ENCODE measurements at places on chromosomes 12 and 14.
A peak's percentile ranks its signal among the peaks of the same experiment; 100 is the strongest.

- DNase-seq = no peak
These were observed 2.1 kb downstream of the ATP2B1 start for GRCh38 chr12:89706551-89706950.

- no peak for DNase-seq
These were observed 73.2 kb downstream of the TTC6 start for GRCh38 chr14:37668646-37669045.

DNA sequence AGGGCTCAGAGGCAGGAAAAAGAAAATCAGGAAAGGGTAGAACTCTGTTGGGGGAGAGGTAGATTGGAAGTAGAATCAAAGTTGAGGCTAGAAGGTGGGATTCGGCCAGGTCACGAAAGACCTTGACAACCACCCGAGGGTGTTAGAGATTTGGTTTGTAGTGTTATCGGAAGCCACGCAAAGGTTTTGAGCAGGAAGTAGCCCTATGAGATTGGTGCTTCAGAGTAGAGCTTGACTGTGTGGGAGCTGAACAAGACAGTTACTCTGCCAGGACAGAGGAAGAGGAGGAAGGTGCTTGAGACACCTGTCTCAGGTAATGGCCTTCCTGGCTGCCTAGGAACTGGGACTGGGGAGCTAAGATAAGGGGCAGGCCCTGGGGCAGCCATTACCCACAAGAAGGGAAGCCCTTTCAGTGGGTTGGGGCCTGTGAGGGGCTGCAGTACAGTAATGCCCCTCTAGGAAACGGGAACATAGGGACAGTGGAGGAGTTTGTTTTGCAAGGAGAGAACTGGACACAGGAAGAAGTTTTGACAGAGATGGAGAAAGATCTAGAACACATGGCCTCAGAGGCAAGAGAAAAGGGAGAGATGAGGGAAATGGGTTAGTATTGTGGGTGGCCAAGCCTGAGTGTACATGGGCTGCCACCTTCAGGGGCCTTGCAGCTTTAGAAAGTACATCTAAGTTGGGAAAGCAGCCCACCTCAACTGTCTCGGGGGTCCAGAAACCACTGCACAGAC is 73.5 kb downstream of the RIN3 start:
- DNase-seq = no peak

DNA sequence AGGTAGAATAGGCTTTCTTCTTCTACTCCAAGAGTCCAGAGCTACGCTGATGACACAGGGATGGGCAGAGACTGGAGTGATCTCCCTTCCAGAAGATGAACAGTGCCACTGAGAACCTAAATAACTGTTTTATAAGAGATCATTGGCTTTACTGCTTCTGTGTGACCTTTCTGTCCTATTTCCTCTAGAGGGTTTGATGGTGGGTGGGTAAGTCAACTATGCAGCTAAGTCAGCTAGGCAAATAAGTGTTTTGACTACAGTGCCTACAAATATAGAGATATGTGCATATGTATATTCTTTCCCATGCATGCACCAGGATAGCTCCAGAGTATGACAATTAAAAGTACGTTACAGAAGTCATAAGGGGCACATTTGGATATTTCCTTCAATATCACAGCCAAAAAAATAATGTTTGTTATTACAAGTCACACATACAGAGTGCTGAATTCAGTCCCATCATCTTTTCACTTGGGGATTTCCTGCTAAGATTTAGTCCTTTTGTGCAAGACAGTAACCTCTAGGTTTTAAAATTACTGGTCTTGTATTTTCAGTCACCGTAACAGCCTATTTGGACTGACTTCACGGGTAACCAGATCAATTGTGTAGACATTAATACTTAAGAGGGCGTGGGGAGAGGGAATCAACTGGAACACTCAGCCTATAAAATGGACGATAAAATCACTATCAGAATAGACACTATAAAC is 412.6 kb upstream of the SOX5 start:
- DNase-seq = no peak

- no peak for DNase-seq
These were observed 335.4 kb downstream of the LRIG3 start for GRCh38 chr12:58584880-58585279.

DNA sequence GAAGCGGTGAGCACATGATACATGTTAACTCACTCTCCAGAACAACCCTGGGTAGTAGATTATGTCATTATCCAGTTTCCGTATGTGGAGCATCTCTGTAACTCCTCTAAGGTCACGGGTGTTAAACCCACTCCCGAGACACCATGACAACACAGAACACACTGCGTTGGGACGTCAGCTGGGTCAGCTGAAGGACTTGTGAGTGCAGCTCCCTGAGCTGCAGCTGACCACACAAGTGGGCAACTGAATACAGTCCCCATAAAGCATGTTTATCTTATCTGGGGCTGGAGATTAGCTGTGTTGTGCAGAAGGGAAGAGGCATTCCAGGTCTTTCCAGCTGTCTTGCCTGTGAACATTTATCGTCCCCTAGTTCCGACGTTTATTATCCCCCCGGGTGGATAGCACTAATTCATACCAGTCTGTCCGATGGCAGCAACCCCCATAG is 211.5 kb downstream of the CHST11 start:
- no peak for DNase-seq

DNA sequence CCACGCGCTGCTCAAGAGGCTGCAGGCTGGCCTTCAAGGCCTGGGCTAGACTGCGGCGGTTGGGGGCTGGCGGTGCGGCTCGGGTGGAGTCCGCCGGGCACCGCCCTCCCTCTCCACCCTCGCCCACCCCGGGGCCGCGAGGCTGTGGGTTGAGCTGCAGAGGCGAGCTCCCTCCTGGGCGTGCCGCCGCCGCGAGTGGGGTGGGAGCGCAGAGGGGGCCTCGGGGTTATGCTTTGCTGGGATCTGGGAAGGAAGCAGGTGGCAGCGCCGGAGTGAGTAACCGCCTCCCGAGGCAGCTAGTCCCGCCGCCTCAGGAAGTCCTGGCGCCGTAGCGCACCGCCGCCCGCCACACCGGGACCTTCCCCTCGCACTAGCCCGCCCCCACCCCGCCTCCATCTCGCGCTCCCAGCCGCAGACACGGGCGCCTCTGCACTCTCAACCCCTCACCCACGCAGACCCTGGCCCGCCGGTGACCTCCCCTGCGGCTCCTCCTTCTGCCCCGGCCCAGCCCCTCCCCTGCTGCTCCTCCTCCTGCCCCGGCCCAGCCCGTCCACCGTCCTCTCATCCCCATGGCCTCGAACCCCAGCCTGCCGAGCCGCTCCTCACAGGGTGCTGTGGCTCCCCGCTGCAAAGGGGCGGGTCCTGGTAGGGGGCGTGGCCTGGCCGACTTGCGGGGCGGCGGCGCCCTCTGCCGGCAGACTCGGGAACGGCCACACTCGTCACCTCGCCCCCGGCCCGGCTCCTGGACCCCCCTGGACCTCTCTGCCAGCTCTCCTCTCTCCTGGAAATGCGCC is 16.6 kb downstream of the TAMALIN start:
- DNase-seq = peak; percentile 87

- DNase-seq = no peak
These were observed 138.9 kb downstream of the PIK3C2G start for GRCh38 chr12:18400186-18400585.

GRCh38 chr14:35829449-35829848 is 3.3 kb downstream of the BRMS1L start:
- DNase-seq = no peak

- DNase-seq = no peak
These were observed 11.4 kb downstream of the INF2 start for GRCh38 chr14:104700747-104701217.

DNA sequence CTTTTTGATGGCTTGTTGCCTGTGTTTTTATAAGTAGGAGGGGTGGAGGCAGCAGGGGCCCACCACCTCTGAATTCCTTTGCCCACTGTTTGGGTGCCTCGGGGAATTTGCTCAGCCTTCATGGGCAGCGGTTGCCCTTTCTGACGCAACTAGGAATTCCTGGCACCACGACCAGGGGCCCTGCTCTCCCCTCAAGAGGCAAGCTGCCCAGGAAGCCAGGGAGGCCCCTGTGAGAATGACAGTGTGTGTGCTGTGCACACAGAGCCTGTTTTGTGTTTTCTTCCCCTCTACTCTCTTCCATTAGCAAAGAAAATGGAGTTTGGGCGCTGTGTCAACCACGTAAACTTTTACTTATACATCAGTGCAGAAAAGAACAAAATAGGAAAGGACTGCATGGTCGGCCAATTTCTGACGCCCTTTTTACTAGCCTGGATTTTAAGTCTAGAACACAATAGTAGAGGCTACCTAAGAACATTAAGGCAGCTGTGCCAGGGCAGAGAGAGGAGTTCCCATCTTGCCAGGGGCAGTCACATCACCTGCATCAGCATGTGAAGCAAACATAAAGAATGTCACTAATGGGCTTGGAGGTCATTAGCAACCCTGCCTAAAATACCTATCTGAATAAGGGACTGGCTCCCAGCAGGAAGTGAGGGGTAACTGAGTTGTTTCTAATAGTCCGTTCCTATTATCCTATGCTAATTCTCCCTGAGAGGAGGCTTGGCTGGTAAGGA is 17.9 kb upstream of the PTGR2 start:
- no peak for DNase-seq

DNA sequence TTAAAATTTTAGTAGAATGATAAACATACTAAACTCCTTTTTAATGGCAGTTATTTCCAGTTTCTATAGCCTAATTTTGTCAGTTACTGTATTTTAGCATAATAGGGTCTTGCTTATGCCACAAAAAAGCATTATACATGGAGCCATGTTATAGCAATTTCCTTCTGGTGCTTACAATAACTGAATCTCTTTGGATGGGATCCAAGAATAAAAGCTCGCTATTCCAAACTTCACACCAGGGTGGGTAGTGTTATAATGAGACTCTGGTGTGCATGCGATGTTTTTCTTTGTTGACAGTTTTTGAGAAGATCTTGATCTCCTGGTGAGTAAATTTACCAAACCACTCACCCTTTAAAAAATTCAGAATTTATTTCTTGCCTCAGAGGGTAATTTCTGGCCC is 90.4 kb upstream of the CCDC91 start:
- DNase-seq = no peak

DNA sequence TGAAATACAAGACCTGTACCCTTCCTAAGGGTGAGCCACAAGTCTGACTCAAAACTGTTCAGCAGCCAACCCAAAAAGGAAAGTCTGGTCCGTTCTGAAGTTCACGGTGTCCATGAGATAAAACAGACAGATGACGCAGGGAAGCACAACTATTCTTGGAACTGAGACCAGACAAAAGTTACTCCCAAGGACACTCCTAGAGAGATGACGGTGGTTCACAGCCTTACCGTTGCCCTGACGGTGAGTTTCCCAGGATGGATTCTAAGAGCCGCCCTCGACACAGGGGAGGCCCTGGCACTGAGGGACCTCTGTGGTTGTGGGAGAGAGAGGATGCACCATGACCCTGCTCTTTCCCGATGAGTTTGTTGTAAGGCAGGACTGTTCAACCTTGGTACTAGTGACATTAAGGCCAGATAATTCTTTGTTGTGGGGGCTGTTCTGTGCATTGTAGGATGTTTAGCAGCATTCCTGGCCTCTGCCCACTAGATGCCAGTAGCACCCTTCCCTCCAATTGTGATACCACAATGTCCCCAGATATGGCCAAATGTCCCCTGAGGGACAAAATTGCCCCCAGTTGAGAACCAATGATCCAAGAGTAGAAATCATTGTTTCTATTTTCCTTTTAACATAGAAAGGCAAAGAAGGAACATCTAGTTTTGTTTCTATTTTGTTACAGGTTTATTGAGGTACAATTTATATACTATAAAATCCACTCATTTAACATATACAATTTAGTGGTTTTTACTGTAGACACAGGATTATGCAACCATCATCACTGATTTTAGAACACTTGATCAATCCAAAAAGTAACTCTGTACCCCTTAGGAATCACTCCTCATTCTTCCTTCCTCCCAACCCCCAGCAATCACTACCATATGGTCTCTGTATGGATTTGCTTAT is 23.0 kb downstream of the OR10P1 start:
- peak; percentile 63 for DNase-seq

DNA sequence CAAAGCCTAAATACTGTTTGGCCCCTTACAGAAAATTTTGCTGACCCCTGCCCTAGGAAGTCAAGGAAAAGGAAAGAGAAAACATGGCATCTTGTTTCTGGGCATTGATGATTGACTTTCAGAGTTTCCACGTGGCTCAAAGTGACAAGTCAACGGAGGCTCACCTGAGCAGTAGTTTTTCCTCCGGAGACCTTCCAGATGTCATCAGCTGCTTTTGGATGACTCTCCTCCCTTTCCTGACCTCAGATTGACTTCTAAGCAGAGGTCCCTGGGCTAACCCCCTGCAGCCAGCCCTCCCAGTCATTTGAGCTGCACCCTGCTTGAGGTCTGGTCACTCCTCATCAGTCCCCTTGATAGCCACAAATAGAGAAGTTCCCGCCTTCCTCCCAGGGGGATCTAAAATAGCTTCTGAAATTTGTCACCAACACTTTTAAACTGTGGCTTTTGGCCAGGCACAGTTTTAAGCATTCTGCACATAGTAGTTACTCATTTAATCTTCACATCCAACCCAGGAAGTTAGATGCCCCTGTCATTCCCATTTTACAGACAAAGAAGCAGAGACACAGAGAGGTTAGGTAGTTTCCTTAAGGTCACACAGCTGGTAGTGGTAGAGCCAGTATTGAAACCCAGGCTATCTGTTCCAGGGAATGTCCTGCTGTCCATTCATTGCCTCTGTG is 143.4 kb downstream of the CHST11 start:
- no peak for DNase-seq

DNA sequence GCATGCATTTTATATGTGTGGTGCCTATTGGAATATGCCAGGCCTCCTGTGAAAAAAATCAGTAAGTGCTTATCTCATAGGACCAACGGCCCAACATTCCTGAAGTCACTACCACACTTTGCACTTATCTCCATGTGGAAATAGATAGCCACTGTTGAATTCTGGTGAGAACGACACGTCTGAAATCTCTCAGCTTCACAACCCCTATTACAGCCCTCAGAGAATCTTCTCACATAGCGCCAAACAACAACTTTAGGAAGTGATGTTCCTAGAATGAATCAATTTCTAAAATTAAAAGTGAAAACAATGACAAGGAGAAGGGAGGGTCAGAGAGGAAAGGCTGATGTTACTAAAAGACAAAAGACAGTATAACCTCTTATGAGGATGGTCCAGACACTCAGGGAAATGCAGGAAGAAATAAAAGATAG is 270.8 kb upstream of the BTG1 start:
- DNase-seq = no peak

DNA sequence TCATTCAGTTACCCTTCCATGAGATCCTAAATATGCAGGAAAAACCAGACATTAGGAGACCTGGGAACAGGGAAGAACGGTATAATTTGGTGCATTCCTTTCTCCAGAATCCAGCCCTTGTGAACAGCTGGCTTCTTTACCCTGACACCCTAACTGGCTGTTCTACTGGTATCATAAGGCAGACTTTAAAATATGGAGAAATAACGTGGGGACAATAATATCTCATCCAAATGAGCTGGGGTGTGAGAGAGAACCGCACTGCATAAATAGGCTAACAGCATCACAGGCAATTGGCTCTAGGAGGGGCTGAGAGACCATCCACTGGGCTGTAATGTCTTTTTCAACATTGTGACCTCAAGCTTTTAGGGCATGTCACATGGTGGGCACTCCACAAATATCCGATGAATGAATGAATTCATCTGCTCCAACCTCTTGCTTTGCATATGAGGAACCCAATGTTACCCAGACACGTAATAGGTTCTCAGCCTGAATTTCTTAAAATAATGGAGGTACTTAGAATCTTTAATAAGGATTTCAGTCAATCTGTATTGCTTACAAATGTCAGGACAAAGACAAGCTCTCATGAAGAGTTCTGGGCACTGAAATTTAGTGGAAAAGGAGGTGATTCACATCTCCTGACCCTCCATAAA is 157.9 kb downstream of the SAMD4A start:
- DNase-seq = no peak
